Progenitor cell of endocrine pancreas (in vitro differentiated cells): ENCODE measurements at places on chromosomes 7 and 10. TPM values are rescaled to one million over a fixed set of nuclear protein-coding genes. Genes with fewer than 3 reads are reported as not detected.

DNA sequence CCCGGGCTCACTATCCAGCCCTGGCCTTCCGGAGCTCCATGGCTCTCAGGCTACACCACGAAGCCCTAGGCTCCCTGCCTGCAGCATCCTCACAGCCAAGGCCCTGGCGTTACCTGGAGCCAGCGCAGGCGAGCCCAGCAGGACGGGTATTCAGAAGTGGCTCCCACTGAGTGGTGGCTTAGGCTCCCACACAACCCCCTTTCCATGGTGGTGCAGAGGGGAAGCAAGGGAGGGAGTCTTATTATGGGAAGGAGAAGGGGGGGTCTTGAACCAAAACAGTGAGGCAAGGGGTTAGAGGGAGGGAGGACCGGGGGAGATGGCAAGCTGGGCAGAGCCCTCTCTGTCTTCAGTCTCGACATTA, 29.6 kb upstream of the NDST2 start:
- DNase-seq = no peak

DNA sequence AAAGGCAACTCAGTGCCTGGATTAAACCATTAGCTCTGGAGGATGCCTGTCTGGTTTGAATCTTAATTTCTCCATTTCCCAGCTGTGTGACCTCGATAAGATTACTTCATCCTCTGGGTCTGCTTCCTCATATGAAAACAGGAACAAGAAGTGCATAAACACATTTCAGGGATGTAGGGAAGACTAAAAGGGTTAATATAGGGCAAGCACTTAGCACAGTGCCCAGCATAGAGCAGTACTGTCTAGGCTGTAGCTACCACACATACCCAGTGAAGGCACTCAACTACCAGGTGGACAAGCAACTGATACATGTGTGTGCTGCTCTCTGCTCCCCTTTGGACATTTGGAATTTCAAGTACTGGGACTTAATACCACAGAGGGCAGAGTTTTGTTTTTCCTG, 85.4 kb downstream of the KCNMA1 start:
- DNase-seq = no peak

DNA sequence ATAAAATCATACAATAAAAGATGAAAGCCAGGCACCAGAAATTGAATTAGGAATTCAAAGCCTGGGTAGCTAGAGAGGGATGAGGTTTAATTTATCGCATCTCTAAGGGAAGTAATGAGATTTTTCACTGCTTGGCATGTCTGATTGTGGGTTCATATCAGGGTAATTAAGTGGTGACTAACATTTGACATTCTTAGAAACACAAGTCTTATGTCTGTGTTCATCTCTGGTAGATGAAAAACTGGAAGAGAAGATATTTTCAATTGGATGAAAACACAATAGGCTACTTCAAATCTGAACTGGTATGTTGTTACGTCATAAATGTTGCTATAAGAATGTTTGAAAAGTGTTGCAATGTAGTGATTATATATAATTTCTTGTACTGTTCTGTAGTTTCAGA, 36.8 kb upstream of the ARMS2 start:
- no peak for DNase-seq

DNA sequence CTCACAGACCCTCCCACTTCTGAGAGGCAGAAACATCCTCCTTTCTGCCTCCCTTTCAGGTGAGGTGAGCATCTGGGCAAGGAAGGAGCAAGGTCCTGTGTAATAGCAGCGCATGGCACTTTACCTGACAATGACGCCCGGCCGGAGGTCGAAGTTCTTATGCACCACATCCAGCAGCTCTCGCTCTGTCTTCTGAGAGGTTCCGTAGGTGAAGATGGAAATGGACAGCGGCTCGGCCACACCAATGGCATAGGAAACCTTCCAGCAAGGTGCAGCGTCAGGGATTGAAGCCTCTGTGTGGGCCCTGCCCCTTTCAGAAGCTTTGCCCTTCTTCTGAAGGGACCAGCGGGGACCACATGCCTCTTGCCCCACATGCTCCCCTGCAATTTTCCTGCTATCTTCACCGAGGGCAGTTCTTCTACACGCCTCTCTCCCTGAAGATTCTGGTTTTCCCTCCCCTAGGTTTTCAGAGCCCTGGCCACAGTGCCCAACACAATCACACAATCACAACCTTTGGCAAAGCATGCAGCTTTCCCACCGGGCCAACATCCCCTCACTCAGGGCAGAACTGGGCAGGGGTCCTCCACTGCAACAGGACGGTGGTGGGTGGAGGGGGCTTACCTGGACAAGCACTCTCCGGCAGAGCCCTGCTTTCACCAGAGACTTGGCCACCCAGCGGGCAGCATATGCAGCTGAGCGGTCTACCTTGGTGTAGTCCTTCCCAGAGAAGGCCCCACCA, 14.9 kb downstream of the MAT1A start:
- no peak for DNase-seq

DNA sequence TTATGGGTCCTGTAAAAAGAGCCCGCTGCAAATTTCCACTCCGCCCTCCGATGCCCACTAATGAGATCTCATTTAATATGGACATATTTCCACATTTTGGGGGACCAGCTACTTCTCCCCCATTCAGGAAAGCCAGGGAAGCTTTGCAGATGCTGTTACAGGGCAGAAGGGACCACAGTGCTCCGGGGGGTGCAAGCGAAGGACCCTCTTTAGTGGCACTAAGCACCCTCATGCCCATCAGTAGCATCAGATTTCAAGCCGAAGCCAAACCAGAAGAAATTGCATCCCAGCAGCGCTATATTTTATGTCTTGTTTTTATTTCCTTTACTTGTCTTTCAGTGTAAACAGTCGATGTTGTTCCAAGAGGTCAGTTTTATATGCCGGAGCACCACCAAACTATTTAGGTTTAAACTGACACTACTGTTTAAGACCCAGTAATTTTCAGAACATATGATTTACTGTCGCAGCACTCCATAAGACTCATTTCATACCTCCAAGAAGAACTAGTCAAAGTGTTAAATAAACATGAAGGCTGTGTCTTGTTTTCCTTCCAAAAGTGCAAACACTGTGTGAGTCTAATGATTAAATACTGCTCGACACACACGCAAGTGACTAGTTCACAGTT, 122.2 kb upstream of the MGMT start:
- no peak for DNase-seq

Gene MSS51
- total RNA-seq = 4.2 and 5.1 TPM in 2 replicates

- DNase-seq = no peak
Observed at GRCh38 chr7:77531038-77531437, 6.1 kb upstream of the PTPN12 start.

GRCh38 chr7:30260246-30260768, 24.1 kb upstream of the ZNRF2 start:
- DNase-seq = no peak

Gene DRGX
- not detected in 2 replicates for total RNA-seq

Gene PITX3
- total RNA-seq = not detected in 2 replicates

Gene MMP21
- total RNA-seq = not detected in 2 replicates

DNA sequence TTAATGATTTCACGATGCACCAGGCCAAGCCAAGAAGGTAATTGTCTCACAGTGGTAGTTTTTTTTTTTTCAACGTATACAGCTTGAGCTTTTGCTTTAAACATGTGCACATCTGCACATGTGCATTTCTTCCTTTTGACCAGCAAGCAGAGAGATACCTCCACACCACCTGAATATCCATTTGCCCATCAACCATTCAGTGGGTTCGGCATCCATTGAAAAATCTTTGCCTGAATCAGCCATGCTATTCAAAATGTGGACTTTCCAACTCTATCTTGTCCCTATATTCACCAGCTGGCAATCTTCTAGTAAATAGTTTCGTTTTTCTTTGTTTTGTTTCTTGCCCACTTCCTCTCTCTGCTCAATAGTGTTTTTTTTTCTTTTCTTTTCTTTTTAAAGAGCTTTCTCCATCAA, 7.7 kb upstream of the TRA2A start:
- DNase-seq = no peak

- no peak for DNase-seq
Observed at GRCh38 chr7:26000841-26001240, 151.2 kb upstream of the NFE2L3 start.

Gene RAMP3
- not detected in 2 replicates for total RNA-seq

- DNase-seq = no peak
Observed at GRCh38 chr7:137195996-137196395, 147.5 kb downstream of the PTN start.

GRCh38 chr10:125023862-125024496, 82.1 kb downstream of the ZRANB1 start:
- DNase-seq = no peak

Gene CAMK1D
- 8.5 and 10.8 TPM in 2 replicates for total RNA-seq

DNA sequence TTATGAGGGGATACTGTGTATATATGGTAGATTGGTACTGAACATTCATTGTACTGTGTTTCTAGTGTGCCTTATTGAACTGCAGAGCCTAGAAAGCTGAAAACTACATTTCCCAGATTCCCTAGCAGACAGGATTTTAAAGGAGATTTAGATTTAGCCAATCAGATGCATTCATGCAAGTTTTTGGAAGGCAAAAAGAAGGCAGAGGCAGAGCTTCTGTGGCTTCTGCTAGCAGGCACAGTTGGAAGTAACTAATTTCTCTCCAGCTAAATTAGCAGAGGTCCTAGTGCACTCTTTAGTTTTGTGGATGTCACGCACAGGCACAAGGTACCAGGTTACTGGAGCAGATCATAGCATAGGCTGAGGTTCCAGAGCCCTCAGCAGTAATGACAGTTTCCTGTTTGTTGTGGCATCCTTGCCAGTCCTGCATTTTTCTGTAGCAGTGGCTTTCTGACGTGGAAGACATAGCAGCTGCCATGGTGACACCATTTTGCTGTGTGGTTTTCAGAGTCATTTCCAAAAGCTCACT, 83.7 kb upstream of the CCDC71L start:
- no peak for DNase-seq

DNA sequence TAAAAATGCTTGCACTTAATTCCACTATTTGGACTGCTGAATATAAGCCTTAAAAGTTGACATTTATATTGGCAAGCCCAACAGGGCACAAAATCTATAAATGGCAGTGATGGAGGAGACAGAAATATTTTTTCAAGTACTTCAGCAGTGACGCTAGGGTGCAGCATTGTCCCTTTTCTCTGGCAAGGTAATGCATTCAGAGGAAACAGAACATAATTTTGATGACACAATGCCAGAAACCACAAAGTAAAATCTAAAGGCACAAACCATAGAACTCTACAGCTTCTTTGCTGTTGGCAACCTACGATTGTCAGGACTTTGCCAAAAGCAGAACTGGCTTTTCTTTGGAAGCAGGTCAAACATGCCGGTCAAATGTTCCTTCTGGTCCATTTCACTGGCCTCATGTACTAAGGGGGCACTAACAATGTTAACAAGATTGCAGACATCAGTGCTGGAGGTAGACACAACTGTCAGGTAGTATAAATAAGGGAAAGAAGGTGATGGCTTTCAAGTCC, 30.9 kb upstream of the FAM133B start:
- DNase-seq = peak; percentile 15

Gene NXPH1
- not detected in 2 replicates for total RNA-seq

DNA sequence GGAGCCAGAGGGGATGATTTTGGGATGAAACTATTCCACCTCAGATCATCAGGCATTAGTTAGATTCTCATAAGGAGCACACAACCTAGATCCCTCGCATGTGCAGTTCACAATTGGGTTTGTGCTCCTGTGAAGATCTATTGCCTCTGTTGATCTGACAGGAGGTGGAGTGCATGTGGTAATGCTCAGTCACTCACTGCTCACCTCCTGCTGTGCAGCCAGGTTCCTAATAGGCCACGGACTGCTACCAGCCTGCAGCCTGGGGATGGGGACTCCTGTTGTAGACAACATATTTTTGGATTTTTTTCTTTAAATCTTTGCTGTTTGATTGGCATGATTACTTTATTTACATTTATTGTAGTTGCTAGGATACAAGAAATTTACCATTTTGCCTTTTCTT, 765.0 kb downstream of the INHBA start:
- DNase-seq = no peak

Gene CUTC
- 11.6 and 13.0 TPM in 2 replicates for total RNA-seq

DNA sequence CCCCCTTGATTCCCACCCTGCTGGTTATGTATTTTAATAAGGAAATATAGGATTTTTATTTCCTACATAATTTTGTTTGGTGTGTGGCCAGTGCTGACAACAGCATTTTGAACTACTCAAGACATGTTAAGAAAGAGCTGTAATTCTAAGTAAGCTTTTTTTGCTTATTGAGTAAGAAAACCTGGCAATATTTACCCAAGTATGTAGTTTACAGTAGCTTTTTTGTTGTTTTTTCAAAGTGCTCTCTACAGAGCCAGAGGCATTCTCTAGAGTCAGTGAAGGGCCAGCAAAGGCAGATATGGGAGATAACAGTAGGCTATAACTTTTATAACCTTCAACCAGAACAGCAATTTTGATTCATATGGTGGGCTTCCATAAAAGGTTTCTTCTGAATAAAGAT, 63.2 kb upstream of the TMEM168 start:
- DNase-seq = no peak

- no peak for DNase-seq
Observed at GRCh38 chr10:70265032-70265689, 18.6 kb downstream of the NPFFR1 start.

Gene UNC5B
- total RNA-seq = 3.7 and 6.0 TPM in 2 replicates

- DNase-seq = no peak
Observed at GRCh38 chr10:68784476-68784875, 42.9 kb upstream of the STOX1 start.

Gene MMRN2
- 1.5 and 1.6 TPM in 2 replicates for total RNA-seq

GRCh38 chr7:134741907-134742635, 37.4 kb upstream of the CALD1 start:
- no peak for DNase-seq

Gene POP7
- 30.2 and 33.7 TPM in 2 replicates for total RNA-seq

DNA sequence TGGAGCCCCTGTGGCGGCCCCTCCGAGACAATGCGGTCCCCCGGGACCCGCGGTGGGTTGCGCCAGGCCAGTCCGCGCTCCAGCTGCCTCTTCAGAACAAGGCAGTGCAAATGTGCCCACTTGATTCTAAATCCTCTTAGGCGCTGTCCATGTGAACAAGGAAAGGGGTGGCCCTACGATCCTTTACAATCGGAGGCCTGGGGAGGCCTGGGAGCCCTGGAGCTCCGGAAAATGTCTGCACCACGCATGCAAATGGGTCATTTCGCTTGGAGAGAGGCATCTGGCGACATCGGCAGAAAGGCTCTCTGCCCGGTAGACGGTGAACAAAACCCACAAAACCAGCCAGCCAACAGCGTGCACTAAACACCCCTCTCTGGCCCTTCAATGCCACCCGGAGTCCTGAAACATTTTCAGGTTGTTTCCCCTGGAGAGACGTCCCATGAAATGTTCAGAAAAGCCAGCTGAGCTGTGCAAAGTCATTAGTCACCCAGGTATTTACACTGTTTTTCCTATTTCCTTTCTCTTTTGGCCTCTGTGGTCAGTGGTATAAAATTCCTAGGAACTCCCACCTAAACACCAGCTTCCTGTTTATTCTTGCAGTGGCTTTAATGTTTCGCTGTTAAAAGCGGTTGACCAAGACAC, 102.8 kb upstream of the ZNF438 start:
- no peak for DNase-seq

Gene TMEM273
- not detected in 2 replicates for total RNA-seq

DNA sequence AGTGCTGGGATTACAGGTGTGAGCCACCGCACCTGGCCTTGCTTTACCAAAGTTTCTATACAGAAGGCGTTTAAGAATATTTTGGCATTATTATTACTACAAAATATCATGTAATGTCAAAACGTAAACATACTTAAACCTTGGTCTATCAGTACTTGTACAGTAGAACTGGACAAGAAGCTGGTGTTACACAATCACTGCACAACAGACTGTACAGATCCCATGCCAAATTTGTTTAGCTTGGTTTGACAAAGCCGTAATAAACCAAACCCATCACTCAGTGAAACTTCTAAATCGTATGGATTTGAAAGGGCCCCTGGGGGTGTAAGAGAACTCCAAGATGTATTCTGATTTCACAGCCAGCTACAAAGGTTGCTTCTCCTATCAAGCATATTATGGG, 51.8 kb upstream of the RHEB start:
- no peak for DNase-seq

Gene CALML5
- total RNA-seq = not detected in 2 replicates

- no peak for DNase-seq
Observed at GRCh38 chr7:25391961-25392587, 163.8 kb upstream of the NPVF start.
